ENCODE measurements at places on chromosomes 1 and 21. TPM values are rescaled to one million over a fixed set of nuclear protein-coding genes. Genes with fewer than 3 reads are reported as not detected.

DNA sequence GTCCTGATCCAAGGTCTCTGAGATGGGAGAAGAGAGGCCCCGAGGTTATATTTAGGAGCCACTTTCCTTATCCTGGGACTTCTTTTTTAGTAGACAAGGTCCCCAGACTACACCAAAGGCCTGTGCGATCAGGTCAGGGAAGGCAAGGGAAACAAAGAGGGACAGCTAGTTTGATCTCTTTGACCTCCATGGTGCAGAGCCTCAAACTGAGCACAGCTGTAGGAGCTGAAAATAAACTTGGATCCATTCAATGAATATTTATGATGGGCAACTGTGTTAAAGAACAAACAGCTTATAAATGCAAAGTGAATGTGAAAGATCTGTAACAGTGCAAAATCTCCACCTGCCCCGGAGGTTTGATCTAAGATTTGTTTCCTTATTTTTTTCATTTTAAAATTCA is 256.6 kb downstream of the DYRK1A start:
- H3K4me3 ChIP-seq: no peak overlapping the region
- no peaks in the 10 kb centered on the region for H3K36me3 ChIP-seq
- H3K27me3 ChIP-seq: no peaks in the 10 kb centered on the region
- no peak overlapping the region for H3K27ac ChIP-seq
- peaks cover 9% of the 10 kb centered on the region for H3K4me1 ChIP-seq

GRCh38 chr1:11514366-11514765 is 35.4 kb downstream of the DISP3 start:
- H3K4me3 ChIP-seq: no peak overlapping the region
- H3K36me3 ChIP-seq: no peaks in the 10 kb centered on the region
- DNase-seq: no peak
- peaks cover 13% of the 10 kb centered on the region for H3K27me3 ChIP-seq
- H3K4me1 ChIP-seq: no peaks in the 10 kb centered on the region
- no peak overlapping the region for H3K27ac ChIP-seq

GRCh38 chr1:61425040-61425439 is 299.9 kb downstream of the TM2D1 start:
- no peak for DNase-seq
- H3K4me1 ChIP-seq: peaks cover 33% of the 10 kb centered on the region
- H3K36me3 ChIP-seq: 0 out of 2 replicates have a peak, but pooled peaks cover 3% of the 10 kb centered on the region
- no peaks in the 10 kb centered on the region for H3K27me3 ChIP-seq
- no peak overlapping the region for H3K4me3 ChIP-seq

DNA sequence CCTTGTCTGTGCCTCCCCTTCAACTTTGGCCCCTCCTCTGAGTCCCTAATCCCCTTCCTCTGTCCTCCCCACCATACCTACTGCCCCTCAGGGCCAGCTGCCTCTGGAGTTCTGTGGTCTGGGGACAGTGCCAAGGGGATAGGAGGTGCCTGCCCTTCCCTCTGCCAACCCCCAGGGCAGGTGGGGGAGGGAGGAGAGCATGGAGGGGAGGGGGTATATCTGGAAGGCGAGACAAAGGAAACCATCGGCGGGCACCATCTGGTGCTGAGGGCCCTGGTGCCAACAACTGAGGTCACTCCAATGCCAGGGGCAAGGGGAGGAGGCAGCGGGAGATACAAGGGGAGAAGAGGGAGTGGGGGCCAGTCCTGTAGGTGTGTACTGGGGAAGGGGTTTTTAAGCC is 9.6 kb downstream of the RAB25 start:
- no peak for DNase-seq
- H3K27me3 ChIP-seq: no peaks in the 10 kb centered on the region
- no peaks in the 10 kb centered on the region for H3K4me1 ChIP-seq
- H3K27ac ChIP-seq: no peak overlapping the region
- H3K4me3 ChIP-seq: no peak overlapping the region

DNA sequence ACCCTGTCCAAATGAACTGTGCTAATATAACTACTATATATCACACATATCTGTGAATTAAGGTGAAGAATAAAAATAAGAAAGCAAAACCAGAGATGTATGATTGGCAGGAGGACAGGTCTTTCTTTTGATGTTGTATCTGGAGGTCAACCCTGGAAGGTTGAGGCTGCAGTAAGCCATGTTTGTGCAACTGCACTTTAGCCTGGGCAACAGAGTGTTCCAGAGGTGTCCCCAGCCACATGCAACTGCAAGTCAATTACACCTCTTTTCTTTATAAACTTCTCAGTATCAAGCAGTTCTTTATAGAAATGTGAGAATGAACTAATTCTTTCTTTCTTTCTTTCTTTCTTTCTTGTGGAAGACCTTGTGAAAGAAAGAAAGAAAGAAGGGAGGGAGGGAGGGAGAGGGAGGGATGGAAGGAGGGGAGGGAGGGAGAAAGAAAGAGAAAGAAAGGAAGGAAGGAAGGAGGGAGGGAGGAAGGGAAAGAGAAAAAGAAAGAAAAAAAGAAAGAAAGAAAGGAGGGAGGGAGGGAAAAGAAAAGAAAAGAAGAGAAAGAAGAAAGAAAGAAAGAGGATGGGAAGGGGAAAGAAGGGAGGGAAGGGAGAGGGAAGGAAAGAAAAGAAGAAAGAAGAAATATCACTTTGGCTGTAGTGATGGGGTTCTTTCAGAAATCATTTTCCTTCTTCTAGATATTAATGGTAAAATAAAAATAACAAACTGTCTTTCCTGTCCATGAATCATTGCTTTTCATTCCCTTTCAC is 54.0 kb upstream of the S1PR1 start:
- H3K27ac ChIP-seq: no peak overlapping the region
- H3K36me3 ChIP-seq: no peaks in the 10 kb centered on the region

DNA sequence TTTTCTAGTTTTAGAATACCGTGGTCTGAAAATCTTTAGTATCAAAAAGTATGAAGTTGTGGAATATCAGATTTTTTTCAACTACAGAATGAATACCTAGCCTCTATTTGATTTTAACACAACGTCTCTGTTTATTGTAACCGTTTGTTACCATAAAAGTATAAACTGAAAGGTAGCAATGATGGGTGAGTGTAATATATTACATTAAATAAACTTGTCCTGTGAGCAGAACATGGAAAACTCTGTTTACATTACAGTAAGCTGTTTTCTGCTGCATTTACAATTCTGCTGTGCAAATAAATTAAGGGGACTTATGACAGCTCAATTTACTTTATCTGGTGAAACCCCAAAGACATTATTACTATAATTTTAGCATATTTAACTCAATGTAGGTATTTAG is 62.5 kb downstream of the CHRM3 start:
- no peak overlapping the region for H3K4me3 ChIP-seq
- no peak for DNase-seq
- H3K27ac ChIP-seq: no peak overlapping the region
- H3K4me1 ChIP-seq: no peaks in the 10 kb centered on the region
- H3K36me3 ChIP-seq: no peaks in the 10 kb centered on the region

DNA sequence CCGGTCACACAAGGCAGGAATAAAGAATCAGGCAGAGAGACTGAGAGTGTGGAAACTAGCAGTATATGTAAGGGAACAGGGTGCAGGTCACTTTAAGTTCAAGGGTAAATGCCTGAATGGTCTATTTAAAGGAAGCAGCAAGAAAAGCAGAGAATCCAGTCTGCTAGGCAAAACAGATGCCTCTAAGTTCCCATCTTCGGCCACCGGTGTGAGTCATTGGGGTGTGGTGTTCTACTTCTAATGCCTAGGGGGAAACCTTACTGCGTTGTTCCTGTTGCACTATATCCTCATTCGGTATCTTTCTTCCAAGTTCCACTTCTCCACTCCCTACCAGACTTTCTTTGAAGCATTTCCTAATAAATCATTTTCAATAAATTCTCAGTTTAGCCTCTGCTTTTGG is 259.9 kb downstream of the HHIPL2 start:
- H3K27me3 ChIP-seq: no peaks in the 10 kb centered on the region
- H3K27ac ChIP-seq: peak overlapping the region; percentile 67
- H3K4me3 ChIP-seq: peak overlapping the region; percentile 3

GRCh38 chr1:27525296-27526272 is 35.6 kb upstream of the WASF2 start:
- H3K27me3 ChIP-seq: no peaks in the 10 kb centered on the region
- no peaks in the 10 kb centered on the region for H3K36me3 ChIP-seq
- H3K4me3 ChIP-seq: no peak overlapping the region

DNA sequence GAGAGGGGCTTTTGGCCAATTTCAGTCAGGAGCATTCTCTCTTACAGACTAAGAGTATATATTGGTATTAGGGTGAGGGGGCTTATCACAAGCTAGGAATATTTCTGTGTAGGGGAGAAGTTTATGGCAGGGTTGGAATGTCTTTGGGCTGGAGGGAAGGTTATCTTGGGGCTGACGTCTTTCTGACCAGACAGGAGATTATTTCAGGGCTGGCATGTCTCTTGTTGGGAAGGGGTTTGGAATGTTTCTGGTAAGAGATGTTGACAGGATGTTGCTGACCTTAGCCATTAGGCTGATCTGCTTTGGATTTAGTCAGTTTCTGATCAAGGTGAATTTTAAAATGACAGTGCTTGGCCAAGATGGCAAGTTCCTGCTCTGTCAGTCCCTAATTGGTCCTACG is 17.8 kb upstream of the HSD3B1 start:
- H3K4me3 ChIP-seq: no peak overlapping the region
- H3K4me1 ChIP-seq: no peaks in the 10 kb centered on the region
- H3K27me3 ChIP-seq: no peaks in the 10 kb centered on the region
- no peak overlapping the region for H3K27ac ChIP-seq

DNA sequence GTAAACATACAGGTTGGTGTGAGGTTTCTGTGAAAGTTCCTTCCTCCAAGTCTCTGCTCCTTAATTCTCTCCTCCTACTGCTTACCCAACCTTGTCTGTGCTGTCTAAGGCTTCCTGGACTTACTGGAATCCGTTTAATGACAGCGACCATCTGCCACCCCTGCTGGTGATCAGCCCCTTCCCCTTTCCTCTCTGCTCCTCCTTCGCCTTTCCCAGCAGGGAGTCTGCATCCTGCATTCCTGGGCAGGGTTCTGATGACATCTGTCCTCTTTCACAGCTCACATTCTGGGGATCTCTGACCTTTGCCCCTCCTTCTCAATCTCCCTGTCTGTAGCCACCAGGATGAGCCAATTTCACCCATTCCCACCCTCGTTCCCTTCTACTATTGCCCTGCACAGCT is 66.5 kb downstream of the KIRREL1 start:
- DNase-seq: no peak
- no peak overlapping the region for H3K4me3 ChIP-seq
- H3K27me3 ChIP-seq: no peaks in the 10 kb centered on the region
- no peak overlapping the region for H3K27ac ChIP-seq
- no peaks in the 10 kb centered on the region for H3K4me1 ChIP-seq

UTP25 gene
- 8.2 TPM for total RNA-seq

URB1 gene
- 11.0 TPM for total RNA-seq

BARHL2 gene
- total RNA-seq: not detected

KRTAP19-1 gene
- not detected for total RNA-seq

Data from PC-9 (cell line).